Lower lobe of right lung (tissue), 2 donors: ENCODE measurements at places on chromosomes 7 and 10.
A peak's percentile ranks its signal among the peaks of the same experiment; 100 is the strongest.

- no peak for DNase-seq
These were observed 149.8 kb downstream of the DYNC1I1 start for GRCh38 chr7:95922191-95922590.

GRCh38 chr10:61662794-61663259 is at the start of gene CABCOCO1:
CABCOCO1 (plus strand) TSS chr10:61662929; CDS start chr10:61662973, 44 bp downstream.
- DNase-seq, result peak; percentile 80

DNA sequence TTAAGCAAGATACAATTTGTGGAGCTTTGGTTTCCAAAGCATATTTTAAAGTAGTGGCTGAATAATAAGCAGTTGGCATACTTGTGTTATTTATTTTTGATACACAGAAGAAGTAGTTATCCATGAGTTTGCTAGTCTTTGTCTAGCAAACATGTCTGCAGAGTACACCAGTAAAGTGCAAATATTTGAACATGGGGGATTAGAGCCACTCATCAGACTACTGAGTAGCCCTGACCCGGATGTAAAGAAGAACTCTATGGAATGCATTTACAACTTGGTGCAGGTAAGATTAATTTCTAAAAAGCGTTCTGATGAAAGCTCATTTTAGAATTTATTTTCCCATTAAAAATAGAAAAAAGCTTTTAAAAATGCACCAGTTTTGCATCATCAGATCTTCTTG is 31.4 kb downstream of the ARMC3 start:
- DNase-seq, result no peak

DNA sequence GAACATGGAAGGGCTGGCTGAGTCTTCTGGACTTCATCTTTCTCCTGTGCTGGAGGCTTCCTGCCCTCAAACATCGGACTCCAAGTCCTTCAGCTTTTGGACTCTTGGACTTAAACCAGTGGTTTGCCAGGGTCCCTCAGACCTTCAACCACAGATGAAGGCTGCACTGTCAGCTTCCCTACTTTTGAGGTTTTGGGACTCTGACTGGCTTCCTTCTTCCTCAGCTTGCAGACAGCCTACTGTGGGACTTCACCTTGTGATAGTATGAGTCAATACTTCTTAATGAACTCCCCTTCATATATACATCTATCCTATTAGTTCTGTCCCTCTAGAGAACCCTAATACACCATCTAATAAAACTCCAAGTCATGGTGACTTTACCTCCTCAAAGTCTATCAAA is 4.0 kb upstream of the CLEC5A start:
- DNase-seq, result no peak

DNA sequence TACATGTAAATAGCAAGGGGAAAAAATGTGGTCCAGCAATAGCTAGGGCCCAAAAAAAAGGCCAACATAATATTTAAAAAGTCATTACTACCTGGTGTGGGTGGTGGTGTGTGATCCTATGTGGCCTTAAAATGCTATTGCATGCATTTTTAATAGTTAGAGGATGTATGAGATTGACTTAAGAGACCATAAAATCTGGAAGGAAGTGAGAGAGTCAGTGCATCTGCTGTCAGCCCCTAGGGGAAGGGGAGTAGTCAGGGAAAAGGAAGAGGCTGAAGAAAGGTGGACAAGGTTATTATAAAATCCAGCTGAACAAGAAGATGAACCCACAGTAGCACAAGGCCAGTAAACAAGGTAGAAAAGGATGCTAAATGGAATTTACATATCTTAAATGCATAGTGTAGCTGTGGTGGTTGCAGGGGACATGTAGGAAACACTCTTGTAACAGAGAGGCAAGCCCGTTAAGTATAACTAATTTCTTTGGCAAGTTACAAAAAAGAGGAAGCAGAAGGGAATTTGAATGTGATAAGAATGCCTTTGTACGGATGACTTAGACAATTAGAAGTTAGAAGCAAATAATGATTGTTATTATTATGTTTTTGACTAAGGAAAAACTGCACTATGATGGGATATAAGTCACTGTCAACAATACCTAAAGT is 11.9 kb upstream of the NDUFA5 start:
- DNase-seq, result no peak

- no peak for DNase-seq
These were observed 32.1 kb downstream of the VSTM4 start for GRCh38 chr10:49083261-49083660.

DNA sequence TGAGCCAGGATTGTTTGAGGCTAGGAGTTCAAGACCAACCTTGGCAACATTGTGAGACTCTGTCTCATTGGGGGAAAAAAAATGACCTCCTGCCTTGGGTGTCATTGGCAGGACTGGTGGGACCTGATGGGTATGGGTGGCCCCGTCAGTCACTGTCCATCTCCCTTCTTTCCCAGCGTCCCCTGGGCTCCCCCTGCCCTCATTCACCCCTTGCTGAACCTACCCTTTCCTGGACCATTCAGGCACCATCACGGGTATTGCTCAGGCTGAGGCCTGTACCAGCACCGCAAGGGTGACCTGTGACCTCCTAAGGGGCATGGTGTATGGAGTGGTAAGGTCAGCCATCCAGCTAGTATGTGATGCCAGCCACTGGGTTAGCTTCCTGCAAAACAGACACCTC is 19.4 kb downstream of the ASL start:
- no peak for DNase-seq

DNA sequence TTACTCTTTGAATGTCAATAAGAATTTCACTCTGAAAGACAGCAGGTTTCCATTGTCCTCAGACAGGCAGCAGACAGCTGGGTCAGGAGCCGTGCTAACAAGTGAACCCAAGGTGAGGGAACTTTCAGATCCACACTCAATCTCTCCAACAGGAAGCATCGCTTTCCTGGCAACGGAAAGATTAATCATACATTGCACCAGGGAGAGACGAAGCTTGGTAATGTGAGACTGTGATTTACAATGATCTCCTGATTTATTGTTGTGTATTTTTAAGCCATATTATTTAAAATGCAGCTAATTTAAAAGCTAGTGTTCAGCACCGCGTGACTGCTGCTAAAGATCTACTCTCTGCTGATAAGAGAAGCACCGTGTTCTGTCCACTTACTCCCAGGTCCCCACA is 17.5 kb upstream of the NOM1 start:
- DNase-seq, result no peak

GRCh38 chr7:121337398-121337797 is 8.6 kb downstream of the WNT16 start:
- DNase-seq, result no peak

DNA sequence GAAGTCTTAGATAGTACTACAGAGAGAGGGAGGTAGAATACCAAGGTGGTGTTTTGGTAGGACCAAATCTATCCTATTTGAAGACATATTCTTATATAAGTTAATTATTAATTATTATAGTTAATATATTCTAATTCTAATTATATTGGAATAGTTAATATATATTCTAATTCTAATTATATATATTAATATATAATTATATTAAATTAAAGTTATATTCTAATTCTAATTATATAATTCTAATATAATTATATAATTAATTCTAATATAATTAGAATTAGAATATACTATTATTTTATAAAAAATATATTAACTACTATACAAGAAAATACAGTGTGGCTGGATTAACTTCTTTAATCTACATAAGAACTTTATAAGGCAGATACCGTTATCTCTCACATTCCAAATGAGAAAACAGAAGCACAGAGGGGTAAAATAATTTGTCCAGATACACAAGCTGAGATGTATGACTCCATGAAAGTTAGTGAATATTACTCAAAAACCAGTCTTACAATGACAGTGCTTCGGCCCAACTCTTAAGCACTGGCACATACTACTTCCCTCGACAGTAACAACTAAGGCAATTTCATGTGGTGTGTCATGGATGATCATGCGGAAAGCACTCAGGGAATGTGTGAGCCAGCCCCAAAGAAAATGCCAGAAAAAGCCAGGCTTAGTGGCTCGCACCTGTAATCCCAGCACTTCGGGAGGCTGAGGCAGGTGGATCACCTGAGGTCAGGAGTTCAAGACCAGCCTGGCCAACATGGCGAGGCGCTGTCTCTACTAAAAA is 42.6 kb downstream of the TYW1B start:
- DNase-seq, result no peak

DNA sequence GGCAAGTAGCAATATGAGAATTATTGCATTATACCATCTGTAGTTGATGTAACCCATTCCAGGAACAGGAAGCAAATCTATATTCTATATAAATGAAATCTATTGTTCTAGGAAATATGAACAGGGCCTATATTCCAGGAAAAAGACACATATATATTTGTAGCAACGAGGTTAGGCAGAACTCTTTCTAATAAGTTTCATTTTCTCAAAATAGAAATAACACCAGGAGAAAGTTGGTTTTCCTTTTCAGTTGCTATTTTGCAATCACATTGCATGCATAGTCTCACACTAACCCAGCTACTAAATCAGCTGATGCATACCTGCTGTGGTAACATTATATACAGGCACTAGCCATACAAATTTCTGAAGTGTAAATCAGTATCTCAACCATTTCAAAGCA is 6.2 kb upstream of the IFIT2 start:
- DNase-seq, result no peak

- DNase-seq, result no peak
These were observed 131.6 kb downstream of the PKD1L1 start for GRCh38 chr7:47816647-47817046.

- DNase-seq, result peak; percentile 78
These were observed 1.3 kb downstream of the PDZD8 start for GRCh38 chr10:117373823-117374505.

- DNase-seq, result peak; percentile 71
These were observed 172.3 kb upstream of the ADO start for GRCh38 chr10:62632071-62632809.

GRCh38 chr10:121448766-121449421 is 149.3 kb downstream of the FGFR2 start:
- DNase-seq, result no peak

DNA sequence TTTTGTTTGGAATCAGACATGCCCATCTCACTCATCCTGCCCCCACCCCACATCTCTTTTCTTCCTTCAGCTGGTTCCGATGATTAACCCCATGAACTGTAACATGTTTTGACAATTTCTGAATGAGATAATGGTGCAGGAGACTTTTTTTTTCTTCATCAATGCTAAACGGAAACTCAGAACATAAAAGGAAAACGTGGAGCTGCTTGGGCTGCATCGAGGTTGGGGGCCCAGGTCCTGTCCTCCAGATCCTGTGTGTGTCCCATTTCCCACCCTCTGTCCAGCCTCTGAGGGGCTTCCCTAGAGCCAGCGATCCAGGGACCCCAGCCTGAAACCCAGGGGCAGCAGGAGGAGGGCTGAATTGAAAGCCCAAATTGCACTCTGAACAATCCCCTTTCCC is 263.8 kb upstream of the GRB10 start:
- DNase-seq, result no peak

DNA sequence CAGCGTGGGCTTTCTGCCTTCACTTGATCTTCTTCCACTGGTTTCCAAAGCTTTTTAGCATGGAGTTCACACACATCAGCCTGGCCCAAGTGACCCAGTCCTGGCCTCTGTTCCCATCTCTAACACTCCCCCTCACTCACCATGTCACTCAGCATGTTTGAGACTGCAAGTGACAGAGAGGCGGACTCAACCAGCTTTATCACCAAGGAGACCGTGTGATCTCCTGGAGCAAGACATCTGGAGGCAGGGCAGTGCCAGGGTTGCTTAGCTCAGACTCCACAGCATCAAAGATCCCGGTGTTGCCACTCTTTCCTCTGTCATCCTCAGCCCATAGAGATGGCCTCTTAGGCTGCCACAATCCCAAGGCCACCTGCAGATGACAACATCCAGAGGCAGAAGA is 39.4 kb downstream of the FAM241B start:
- no peak for DNase-seq

- DNase-seq, result no peak
These were observed 139.5 kb downstream of the KMT2E start for GRCh38 chr7:105153531-105153930.

- no peak for DNase-seq
These were observed 272.8 kb upstream of the IMMP2L start for GRCh38 chr7:111835066-111835465.

DNA sequence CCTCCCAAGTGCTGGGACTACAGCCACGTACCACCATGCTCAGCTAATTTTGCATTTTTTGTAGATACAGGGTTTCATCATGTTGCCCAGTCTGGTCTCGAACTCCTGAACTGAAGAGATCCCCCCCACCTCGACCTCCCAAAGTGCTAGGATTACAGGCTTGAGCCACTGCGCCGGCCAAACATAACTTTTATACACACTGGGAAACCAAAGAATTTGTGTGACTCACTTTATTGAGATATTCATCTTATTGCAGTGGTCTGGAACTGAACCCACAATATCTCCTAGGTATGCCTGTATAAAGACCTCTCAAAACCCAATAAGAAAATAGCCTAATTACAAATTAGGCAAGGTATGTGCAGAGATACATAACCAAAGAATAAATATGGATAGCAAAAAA is 182.6 kb upstream of the FEZF1 start:
- DNase-seq, result no peak

- DNase-seq, result no peak
These were observed 36.1 kb downstream of the RALA start for GRCh38 chr7:39659356-39660013.

DNA sequence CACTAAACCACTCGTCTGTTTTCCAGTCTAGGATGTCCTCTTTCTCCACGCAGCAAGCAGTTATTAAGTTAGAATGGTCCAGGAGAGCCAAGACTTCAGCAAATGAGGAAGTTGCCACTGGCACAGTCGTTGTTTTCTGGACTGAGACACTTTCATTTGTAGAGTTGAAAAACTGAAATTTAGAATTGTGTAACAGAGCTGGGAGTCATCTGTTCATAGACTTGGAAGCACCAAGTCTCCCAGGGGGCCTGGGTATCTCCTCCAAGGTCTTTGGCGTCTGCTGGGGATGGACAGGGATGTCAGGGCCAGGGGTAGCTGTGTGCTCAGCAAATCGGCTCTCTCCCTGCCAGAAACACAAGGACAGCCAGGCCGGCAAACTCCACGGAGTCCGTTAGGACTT is 208.4 kb downstream of the FANK1 start:
- DNase-seq, result no peak

DNA sequence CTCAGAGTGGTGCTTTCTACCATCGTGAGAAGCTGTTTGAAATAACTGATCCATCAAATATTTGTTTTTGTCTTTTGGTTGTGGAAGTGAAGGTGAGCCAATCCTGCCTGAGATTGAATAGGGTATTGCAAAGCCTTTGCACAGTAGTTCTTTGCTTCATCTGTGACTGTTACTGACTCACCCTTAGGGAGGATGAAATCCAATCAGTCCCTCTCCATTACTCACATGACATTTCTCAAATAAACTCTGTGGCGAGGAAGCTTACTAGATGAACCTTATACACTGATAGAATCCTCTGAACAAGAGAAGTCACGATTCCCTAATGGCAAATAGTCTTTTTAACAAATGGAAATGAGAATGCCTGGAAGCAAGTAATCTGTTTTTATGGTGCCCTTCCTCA is 31.9 kb downstream of the HEPACAM2 start:
- no peak for DNase-seq
